ENCODE measurements at places on chromosomes 5 and 9. TPM values are rescaled to one million over a fixed set of nuclear protein-coding genes. Genes with fewer than 3 reads are reported as not detected.

NR2F1-AS1 gene
- total RNA-seq, result 17.5 TPM

CARTPT gene
- not detected for total RNA-seq

GAPT gene
- total RNA-seq, result not detected

CCDC107 gene
- 13.7 TPM for total RNA-seq

GNPDA1 gene
- total RNA-seq, result 34.7 TPM

SH3GL2 gene
- total RNA-seq, result not detected

Data from endothelial cell of coronary artery (primary cell).